ENCODE measurements at places on chromosomes 12 and 14. TPM values are rescaled to one million over a fixed set of nuclear protein-coding genes. Genes with fewer than 3 reads are reported as not detected.

- H3K27ac ChIP-seq: no peak overlapping the region
- DNase-seq: no peak
- no peaks in the 10 kb centered on the region for H3K36me3 ChIP-seq
- no peaks in the 10 kb centered on the region for H3K4me1 ChIP-seq
- H3K4me3 ChIP-seq: no peak overlapping the region
Measured at GRCh38 chr14:87321548-87321947, 671.4 kb downstream of the GALC start.

- no peaks in the 10 kb centered on the region for H3K27me3 ChIP-seq
- peaks cover 28% of the 10 kb centered on the region for H3K4me1 ChIP-seq
- H3K4me3 ChIP-seq: peak overlapping the region; percentile 56
- H3K27ac ChIP-seq: no peak overlapping the region
Measured at GRCh38 chr14:61749867-61750266, 12.4 kb upstream of the SNAPC1 start.

DNA sequence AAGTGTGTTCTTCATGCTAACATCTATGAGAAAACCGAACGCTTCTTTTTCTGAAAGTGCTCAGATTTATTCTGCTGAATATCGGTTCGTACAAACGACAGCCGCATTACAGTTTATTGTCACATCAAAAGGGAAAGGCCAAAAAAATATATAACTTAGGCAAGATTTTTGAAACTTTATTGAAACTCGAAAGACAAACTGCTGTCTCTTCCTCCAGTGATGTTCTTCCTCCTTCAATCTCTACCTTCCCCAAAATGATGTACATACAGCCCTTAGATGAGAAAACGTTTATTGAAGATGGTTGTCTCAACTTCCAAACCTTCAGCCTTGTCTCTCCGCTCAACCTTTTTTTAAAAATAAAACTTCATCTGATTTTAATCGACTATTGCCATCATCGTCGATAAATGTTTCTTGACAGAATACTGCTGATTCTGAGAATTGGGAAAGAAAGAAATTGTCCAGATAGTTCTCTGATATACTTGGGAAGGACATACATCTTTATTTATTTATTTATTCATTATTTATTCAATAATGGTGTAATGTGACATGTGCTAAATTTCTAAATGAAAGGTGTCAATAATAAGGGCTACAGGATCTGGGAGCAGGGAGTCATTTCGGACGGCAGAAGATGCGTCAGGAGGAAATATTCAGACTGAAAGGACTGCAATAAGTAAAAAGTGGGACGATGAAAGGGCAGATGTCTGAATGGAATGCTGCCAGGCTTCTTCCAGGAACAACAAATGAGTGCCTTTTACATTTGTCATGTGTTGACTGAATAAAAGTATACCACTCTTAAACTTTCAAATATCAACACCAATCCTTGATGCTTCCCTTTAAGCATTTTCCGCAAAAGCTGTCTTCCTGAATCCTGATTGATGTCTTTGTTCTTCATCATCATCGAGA lies 817 bp upstream of the MDM1 start:
- H3K27ac ChIP-seq: peak overlapping the region; percentile 74
- no peaks in the 10 kb centered on the region for H3K27me3 ChIP-seq
- DNase-seq: no peak
- no peaks in the 10 kb centered on the region for H3K36me3 ChIP-seq
- peak overlapping the region; percentile 94 for H3K4me3 ChIP-seq

DNA sequence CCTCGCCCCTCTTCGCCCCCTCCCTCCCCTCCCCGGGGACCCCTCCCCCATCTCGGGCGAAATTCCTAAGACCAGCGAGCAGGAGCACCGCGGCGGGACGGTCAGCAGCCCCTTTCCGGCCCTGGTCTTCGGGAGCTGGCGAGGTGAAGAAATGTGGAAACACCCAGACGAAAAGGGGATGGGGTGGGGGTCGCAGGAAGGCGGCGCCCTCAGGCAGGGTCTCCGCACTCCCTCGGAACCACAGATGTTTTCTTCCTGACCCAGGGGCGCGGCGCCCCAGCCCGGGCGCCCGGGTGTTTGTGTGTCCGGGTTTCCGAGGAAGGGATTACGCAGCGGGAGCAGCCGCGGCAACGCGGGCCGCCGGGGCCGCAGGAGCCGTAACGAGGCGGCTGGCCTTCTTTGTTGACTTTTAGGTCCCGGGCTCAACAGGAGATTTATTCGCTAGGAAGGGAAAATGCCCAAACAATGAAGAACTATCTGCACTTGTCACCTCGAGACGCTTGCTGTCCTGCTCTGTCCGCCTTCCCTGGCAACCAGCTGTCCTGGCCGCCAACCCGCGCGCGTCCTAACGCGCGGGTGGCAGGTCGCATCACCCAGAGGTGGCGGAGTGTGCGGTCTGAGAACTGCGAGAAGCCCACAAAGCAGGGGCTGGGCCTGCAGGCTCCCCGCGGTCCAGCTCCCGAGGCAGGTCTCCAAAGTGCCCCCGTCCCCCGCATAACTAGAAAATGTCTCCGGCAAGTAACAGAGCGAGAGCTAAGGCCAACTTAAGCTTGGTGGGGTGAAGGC lies 7.0 kb downstream of the FOXA1 start:
- H3K27me3 ChIP-seq: peaks cover 93% of the 10 kb centered on the region
- no peaks in the 10 kb centered on the region for H3K36me3 ChIP-seq
- H3K27ac ChIP-seq: peak overlapping the region; percentile 83
- peaks cover 9% of the 10 kb centered on the region for H3K4me1 ChIP-seq
- peak overlapping the region; percentile 60 for H3K4me3 ChIP-seq

- H3K27ac ChIP-seq: no peak overlapping the region
- H3K4me3 ChIP-seq: no peak overlapping the region
- no peaks in the 10 kb centered on the region for H3K4me1 ChIP-seq
- no peaks in the 10 kb centered on the region for H3K27me3 ChIP-seq
- no peaks in the 10 kb centered on the region for H3K36me3 ChIP-seq
Measured at GRCh38 chr14:42421377-42422078, 814.9 kb downstream of the LRFN5 start.

DNA sequence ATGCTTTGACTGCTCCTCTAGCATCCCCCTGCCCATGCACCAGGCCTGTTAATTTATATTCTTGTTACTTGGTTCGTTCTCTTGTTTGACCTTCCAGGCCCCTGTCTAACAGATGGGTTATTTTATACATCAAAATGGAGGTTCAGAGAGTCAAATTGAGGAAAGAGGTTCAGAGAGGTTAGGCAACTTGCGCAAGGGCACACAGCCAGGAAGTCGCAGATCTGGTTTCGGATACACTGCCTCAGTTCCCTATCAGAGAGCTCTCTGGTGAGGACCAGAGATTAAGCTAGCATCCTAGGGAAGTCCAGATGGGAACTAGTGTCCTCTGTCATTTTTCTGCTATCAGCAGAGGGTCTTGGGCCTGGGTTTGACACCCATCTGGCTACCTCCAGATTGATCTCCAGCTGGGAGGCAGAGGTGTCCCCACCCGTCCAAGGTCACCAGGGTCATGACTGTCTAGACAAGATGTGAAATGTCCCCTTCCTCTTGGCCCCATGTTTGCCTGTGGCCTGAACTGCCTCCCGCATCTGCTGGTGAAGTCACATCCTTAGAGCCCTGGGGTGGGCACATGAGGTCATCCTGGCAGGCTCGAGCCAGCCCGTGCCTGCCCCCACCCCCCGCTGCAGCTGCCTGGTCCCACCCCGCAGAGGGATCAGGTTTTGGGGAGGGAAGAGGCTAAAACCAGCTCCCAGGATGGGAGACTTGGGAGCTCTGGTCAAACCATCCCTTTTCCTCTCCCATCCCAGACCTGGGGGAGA lies 84.3 kb upstream of the NCOR2 start:
- H3K27me3 ChIP-seq: no peaks in the 10 kb centered on the region
- no peak overlapping the region for H3K4me3 ChIP-seq
- H3K36me3 ChIP-seq: no peaks in the 10 kb centered on the region
- H3K4me1 ChIP-seq: peaks cover 42% of the 10 kb centered on the region

DNA sequence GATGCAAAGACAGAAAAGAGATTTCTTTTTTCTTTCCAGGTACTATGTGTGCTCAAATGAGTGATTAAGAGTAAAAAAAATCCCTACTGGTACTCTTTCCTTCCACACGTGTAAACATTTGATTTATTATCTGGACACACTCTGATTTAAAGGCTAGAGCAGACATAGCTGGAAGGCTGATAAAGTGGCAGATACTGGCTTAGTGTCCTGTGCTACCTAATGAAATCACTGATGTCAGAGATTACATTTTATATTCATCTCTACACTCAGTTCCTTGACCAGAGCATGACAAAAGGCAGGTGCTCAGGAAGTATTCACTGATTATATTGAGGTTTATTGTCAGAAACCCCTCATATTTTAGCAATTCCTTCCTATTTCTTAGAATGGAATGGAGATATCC lies 136.6 kb upstream of the SLC38A2 start:
- H3K36me3 ChIP-seq: no peaks in the 10 kb centered on the region
- no peak for DNase-seq
- H3K4me1 ChIP-seq: no peaks in the 10 kb centered on the region
- H3K4me3 ChIP-seq: no peak overlapping the region
- H3K27ac ChIP-seq: no peak overlapping the region

DNA sequence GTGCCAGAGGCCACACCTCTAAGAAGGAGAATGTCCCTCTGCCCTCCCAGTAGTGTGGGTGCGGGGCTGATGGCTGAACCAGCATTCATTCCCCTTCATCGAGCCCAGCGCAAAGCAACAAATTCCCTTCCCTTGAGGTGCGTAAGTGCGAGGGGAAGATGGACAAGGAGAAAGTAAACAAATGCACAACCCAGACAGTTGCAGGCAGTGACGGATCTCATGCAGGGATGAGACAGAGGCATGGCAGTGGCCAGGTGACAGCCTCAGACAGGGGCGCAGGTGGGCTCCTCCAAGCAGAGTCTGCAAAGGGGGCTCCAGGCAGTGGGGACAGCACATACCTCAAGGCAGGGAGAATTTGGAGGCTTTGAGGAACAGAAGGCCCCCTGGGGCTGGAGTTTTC lies 2.3 kb upstream of the MYL2 start:
- DNase-seq: no peak
- no peak overlapping the region for H3K27ac ChIP-seq
- no peak overlapping the region for H3K4me3 ChIP-seq
- H3K36me3 ChIP-seq: no peaks in the 10 kb centered on the region
- H3K27me3 ChIP-seq: peaks cover 19% of the 10 kb centered on the region

GRCh38 chr14:38285962-38286361 lies 30.1 kb upstream of the CLEC14A start:
- no peak overlapping the region for H3K27ac ChIP-seq
- no peaks in the 10 kb centered on the region for H3K27me3 ChIP-seq
- H3K4me3 ChIP-seq: no peak overlapping the region
- no peak for DNase-seq
- no peaks in the 10 kb centered on the region for H3K36me3 ChIP-seq
- H3K4me1 ChIP-seq: peaks cover 11% of the 10 kb centered on the region

- no peak overlapping the region for H3K27ac ChIP-seq
- no peak overlapping the region for H3K4me3 ChIP-seq
- peaks cover 14% of the 10 kb centered on the region for H3K4me1 ChIP-seq
- H3K27me3 ChIP-seq: no peaks in the 10 kb centered on the region
- DNase-seq: no peak
- no peaks in the 10 kb centered on the region for H3K36me3 ChIP-seq
Measured at GRCh38 chr12:49941556-49942511, 8.7 kb upstream of the AQP2 start.

GRCh38 chr12:100793182-100793581 lies 1.4 kb upstream of the ANO4 start:
- no peaks in the 10 kb centered on the region for H3K4me1 ChIP-seq
- no peaks in the 10 kb centered on the region for H3K36me3 ChIP-seq
- no peak for DNase-seq
- H3K27ac ChIP-seq: no peak overlapping the region
- H3K4me3 ChIP-seq: no peak overlapping the region
- no peaks in the 10 kb centered on the region for H3K27me3 ChIP-seq

DNA sequence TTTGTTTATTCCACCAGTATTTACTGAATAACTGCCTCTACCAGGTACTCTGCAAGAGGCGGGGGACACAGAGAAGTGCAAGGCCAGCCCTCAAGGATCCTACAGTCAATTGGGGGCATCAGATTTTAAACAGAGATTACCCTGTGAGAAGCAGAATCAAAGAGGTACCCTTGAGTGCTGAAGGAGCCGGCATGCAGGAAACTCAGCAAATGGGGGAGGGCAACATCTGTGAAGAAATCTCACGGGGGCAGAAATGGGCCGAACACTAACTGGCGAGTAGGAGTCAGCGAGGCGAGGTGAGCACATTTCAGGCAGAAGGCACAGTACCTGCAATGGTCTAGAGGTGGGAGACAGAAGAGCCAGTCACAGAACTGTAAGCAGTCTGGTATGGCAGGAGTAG lies 9.0 kb downstream of the GALNT6 start:
- no peak overlapping the region for H3K27ac ChIP-seq
- no peak overlapping the region for H3K4me3 ChIP-seq
- peaks cover 5% of the 10 kb centered on the region for H3K36me3 ChIP-seq
- H3K4me1 ChIP-seq: no peaks in the 10 kb centered on the region
- no peak for DNase-seq

DNA sequence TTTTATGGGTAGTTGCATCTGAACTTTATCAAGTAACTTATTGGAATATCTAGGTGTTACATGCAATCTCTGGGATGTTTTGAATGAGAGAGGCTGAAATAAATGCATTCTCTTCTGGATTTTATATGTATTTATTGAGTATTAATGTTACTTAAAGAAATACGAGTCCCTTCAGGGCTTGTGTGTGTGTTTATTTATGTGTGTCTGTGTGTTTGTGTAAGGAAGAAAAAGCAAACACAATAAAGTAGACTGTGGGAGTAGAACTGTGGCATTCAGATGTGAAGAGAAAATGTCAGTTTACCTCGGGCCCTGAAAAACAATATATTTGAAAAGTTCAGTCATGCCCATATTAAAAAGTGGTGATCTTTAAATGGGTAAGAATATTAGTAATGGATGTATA lies 250.5 kb downstream of the RPL10L start:
- H3K4me3 ChIP-seq: no peak overlapping the region
- no peaks in the 10 kb centered on the region for H3K36me3 ChIP-seq
- no peak for DNase-seq

- H3K36me3 ChIP-seq: no peaks in the 10 kb centered on the region
- DNase-seq: peak; percentile 85
- peaks cover 5% of the 10 kb centered on the region for H3K27me3 ChIP-seq
- no peak overlapping the region for H3K27ac ChIP-seq
- H3K4me3 ChIP-seq: no peak overlapping the region
Measured at GRCh38 chr12:107607464-107608392, 77.9 kb upstream of the PWP1 start.

GRCh38 chr12:113955109-113955970 lies 10.8 kb downstream of the RBM19 start:
- no peaks in the 10 kb centered on the region for H3K4me1 ChIP-seq
- no peak for DNase-seq
- no peak overlapping the region for H3K4me3 ChIP-seq
- no peak overlapping the region for H3K27ac ChIP-seq
- no peaks in the 10 kb centered on the region for H3K27me3 ChIP-seq

- H3K4me3 ChIP-seq: no peak overlapping the region
- no peak for DNase-seq
- no peaks in the 10 kb centered on the region for H3K36me3 ChIP-seq
- no peak overlapping the region for H3K27ac ChIP-seq
- peaks cover 15% of the 10 kb centered on the region for H3K4me1 ChIP-seq
Measured at GRCh38 chr12:116922194-116922897, 11.6 kb downstream of the FBXW8 start.

GRCh38 chr12:74963867-74964331 lies 245.7 kb downstream of the KCNC2 start:
- no peaks in the 10 kb centered on the region for H3K4me1 ChIP-seq
- no peaks in the 10 kb centered on the region for H3K27me3 ChIP-seq
- no peak overlapping the region for H3K4me3 ChIP-seq
- no peaks in the 10 kb centered on the region for H3K36me3 ChIP-seq

OTUB2 gene
- 1.9 TPM for total RNA-seq

PDE3A gene
- 5.5 TPM for total RNA-seq

TMEM132C gene
- total RNA-seq: 1.6 TPM

INSM2 gene
- not detected for total RNA-seq

TAS2R8 gene
- total RNA-seq: not detected

CLEC14A gene
- total RNA-seq: 57.0 TPM

CPNE6 gene
- not detected for total RNA-seq

MFAP5 gene
- total RNA-seq: 50.2 TPM

SMIM41 gene
- 4.3 TPM for total RNA-seq

LRRC43 gene
- 4.2 TPM for total RNA-seq

ADCY6 gene
- total RNA-seq: 42.7 TPM

LTBP2 gene
- 39.5 TPM for total RNA-seq

SARNP gene
- total RNA-seq: 40.1 TPM
